Inflammatory macrophage treated with lipopolysaccharide for 1 hour (primary cell): ENCODE measurements at places on chromosomes 5 and 9.

DNA sequence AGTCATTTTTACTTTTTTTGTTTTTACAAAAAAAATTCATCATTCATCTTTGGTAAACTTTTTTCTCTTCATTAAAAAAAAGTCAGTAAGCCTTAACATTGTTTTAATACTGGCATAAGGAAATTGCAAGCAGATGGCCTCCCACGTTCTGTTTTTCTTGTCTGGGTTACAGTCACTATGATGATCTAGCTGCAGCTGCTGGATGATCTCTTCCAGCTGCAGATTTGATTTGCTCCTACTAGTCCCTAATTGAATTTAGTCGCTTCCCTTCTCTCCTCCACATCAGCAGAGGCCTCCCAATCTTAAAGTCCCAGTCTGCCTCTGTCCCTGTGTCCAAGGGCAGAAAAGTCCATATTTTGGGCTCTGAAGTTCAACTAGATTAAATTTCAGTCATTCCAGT, 106.8 kb upstream of the PTGER4 start:
- DNase-seq: peak; percentile 47

DNA sequence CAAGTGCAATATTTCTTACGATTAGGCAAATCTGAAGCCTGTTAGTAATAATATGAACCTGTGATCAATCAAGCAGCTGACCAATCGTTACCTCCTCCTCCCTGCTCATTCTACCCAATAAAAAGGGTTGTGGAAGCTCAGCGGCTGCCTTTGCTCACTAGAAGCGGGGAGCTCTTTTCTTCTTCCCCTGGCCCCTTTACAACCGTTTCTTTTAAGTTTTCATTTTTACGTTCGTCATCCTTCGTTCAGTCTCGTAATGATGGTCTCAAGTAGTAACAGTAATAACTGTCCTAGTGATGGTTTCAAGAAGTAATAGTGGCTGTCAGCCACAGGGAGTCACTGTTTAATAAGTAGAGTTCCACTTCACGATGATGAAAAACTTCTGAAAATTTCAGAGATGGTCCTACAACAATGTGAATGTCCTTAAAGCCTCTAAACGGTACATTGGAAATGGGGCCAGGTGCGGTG, 6.2 kb downstream of the UGT3A2 start:
- DNase-seq: no peak

DNA sequence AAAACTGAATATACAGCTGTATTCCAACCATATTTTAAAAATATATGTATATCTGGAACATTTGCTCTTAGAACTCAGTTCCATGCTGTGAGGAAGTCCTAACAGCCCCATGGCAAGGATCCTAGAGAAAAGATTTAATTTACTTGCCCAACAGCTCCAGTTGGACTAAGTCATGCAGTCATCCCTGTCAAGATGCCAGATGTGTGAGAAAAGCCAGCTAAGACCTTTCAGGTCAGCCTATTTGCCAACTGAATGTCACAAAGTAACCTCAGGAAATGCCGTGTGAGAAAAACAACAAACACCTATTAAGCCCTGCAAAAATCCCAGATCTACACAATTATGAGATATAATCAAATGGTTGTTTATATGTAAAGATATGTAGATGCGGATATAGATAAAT, 416.3 kb downstream of the NR2F1-AS1 start:
- DNase-seq: no peak

- no peak for DNase-seq
Observed at GRCh38 chr9:98215821-98216220, 23.4 kb upstream of the CORO2A start.

- DNase-seq: peak; percentile 57
Observed at GRCh38 chr5:72476721-72477120, 30.5 kb downstream of the ZNF366 start.

- no peak for DNase-seq
Observed at GRCh38 chr5:126925482-126925881, 104.9 kb downstream of the MARCHF3 start.

GRCh38 chr5:125317536-125317995, 571.1 kb upstream of the ZNF608 start:
- no peak for DNase-seq
